ENCODE measurements at places on chromosomes 3 and 15.

GRCh38 chr3:5300638-5301037 is 113.1 kb downstream of the EDEM1 start:
- DNase-seq: no peak

DNA sequence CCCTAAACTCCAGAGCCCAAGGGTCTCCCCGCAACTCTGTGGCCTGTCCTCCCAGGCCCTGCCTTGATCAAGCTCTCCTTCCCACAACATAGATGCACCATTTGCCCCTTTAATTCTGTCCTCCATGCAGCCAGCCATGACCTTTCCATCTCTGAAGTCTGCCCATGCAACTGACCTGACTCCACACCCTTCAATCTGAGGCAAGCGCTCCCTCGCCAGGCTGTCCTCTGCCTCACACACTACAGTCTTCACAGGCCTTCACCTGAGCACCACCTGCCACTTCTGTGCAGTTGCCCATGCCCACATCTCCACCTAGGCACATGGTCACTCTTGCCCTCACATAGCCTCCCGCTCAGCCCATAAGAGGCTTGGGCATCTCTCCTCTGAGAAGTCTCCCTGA is 244.0 kb downstream of the OCA2 start:
- DNase-seq: no peak

GRCh38 chr3:186281176-186281575 is 80.9 kb downstream of the DGKG start:
- DNase-seq: peak; percentile 19

- DNase-seq: no peak
Observed at GRCh38 chr3:146128939-146129338, 32.0 kb downstream of the PLOD2 start.

GRCh38 chr3:177724020-177724638 is 526.8 kb upstream of the TBL1XR1 start:
- DNase-seq: no peak

DNA sequence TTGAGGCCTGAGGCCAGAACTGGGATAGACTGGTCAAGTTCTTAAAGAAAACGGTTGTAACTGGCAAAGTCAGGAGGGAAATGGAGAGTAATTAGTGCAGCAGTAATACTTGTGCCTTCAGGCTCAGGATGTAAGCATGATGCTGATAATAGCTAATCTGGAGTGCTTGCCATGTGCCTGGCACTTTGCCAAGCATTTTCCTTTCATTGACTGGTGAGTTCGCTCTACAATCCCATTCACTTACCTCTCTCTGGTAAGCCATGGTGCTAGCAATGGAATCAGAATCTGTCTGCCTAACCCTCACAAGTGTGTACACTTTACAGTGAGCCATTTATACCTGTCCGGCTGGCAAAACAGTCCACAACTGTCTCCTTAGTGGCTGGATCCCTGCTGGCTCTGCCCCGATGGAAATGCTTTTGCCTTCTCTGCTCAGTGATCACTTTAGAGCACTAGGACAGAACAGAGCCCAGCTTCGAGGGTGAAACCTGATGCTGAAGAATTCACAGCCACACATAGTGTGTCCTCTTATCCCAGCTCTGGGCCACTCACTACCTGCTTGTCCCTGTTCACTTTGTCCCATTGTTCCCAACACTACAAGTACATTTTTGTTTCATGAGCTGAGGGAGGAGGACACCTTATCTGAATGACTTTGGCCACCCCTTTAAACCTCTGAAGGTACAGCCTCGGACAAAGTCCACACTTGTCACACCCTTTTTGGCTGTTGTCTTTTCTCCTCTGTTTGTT is 10.3 kb downstream of the CHP1 start:
- no peak for DNase-seq
